ENCODE measurements at places on chromosomes 7 and 10.

GRCh38 chr7:139105484-139105883, 4.0 kb downstream of the ZC3HAV1 start:
- no peak for DNase-seq

DNA sequence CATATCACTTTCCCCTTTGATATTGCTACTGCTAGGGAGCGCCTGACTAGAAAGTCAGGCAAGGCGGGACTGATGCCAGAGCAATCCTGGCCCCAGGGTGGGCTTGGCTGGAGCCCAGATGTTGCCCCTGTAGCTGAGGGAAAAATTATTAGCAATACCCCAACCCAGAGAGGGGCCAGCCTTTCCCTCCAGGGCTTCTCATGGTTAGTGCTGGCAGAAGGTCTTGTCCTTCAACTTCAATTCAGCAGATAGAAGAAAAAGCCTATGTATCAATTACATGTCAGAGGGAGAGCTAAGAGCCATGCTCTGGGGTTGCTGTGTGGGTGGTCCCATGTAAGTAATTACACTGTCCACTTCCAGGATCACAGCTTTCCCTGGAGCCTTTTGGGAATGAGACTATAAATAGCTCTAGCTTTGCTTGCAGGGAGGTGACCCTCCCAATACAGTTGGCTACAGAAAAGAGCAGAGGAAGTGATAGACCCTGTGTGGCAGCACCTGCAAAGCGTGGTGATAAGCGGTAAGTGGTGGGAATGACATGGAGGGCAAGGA, 579.1 kb downstream of the CCSER2 start:
- DNase-seq: no peak

- DNase-seq: no peak
These were observed 110.8 kb upstream of the PTN start for GRCh38 chr7:137454246-137454724.

DNA sequence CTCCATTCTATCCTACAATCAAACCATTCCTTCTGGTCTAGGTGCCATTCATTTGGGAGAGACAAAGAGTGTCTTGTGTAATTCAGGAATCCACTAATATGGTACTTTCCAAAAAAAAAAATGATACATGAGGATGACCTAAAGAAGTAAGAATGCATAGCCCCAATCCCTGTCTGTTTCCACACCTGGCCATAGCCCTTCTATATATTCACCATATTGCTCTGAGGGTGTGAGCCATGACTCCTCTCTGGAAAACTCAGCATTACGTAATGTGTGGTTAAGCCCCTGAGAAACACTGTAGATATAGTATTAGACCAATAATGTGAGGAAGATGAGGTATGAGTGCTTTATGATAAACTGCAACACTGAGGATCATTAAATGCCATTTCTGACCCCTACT, 592.7 kb downstream of the INHBA start:
- DNase-seq: no peak

- no peak for DNase-seq
These were observed 6.6 kb downstream of the SFRP5 start for GRCh38 chr10:97765201-97765600.

- peak; percentile 77 for DNase-seq
These were observed 120.4 kb downstream of the EMX2 start for GRCh38 chr10:117662751-117663540.

- DNase-seq: no peak
These were observed 230.8 kb downstream of the SKAP2 start for GRCh38 chr7:26633557-26633956.

GRCh38 chr10:116836083-116836482, 13.2 kb upstream of the ENO4 start:
- DNase-seq: no peak

- DNase-seq: no peak
These were observed 13.3 kb downstream of the ST7 start for GRCh38 chr7:116966601-116967000.

- DNase-seq: no peak
These were observed 22.2 kb downstream of the PSPH start for GRCh38 chr7:56028942-56029630.

- no peak for DNase-seq
These were observed 242.4 kb downstream of the SFMBT2 start for GRCh38 chr10:7168414-7168813.

DNA sequence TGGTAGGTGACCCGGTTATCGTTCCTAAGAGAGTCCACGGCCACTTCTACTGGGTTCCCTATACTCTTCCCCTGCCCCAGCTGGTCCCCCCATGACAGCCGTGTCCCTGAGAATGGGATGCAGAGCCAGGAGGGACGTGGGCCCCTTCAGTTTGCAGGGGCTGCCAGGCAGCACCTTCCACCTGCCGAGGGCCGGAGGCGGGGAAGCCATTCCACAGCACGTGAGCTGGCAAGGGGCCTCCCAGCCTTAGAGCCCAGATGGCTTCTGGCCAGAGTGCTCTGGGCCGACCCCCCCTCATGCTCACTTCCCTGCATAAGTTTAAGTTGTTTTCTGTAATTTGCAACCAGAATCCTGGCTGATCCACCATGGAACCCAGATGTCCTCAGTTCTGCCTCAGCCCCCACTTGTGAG, 39.0 kb downstream of the DIP2C start:
- no peak for DNase-seq

DNA sequence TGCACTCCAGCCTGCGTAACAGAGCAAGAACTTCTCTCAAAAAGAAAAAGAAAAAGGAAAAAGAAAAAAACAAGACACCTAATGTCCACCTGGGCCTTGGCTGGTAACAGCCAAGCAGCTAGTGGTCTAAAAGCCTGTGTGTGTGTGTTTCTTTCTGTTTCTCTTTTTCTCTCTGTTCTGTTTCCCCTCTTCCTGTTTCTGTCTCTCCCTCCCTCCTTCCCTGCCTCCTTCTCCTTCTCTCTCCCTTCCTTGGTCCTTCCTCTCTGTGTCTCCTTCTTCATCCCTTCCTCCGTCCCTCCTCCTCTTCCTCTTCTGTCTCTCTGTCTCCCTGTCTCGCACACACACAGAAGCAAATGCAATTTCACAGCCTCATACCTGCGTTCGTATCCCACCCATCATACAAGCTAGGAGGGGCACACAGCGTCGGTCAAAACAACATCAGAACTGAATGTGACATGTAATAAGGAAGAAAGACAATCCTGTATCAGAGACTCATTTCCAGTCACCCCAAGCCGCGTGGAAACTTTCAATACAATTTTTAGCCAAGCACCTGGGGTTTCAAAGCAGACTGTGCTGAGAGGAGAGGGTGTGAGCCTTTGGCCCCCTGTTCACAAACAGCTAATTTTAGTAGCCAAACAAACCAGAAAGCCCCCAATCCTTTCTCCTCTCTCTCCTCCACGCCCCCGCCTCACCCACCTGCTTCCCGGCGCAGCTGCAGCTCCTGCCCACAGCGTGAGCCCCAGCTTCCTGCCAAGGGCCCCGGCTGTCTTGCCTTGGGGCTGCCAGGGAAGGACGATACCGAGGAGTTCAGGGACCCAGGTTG, 50.2 kb upstream of the GNA12 start:
- no peak for DNase-seq

DNA sequence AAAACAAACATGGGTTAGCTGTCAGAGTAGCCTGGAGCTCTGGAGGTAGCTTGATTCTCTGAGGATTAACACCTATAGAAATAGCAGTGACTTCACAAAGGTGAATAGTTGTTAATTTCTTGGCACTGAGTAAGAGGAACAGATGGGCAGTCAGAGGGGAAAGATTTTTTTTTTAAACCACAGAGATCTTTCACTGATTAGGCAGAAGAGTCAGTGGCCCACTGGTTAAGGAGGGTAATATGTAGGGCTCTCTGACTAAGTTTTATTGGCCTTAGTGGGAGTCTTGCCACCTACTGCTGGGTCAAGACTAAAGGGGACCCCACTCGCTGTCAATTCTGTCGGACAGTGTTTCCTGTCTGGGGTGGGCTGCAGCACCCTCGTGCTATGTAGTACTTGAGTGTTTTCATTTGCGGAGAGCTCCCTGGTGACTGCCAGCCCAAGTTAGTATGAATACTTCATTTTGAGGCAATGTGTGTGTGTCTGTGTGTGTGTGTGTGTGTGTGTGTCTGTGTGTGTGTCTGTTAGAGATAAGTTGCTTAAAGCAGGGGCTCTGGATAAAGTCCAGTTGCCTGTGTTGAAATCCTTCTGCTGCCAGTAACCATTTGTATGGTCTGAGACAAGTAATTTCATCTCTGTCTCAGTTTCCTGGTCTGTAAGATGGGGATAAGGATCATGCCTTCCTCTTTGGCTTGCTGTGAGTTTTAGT, 145.2 kb downstream of the ARID5B start:
- no peak for DNase-seq

DNA sequence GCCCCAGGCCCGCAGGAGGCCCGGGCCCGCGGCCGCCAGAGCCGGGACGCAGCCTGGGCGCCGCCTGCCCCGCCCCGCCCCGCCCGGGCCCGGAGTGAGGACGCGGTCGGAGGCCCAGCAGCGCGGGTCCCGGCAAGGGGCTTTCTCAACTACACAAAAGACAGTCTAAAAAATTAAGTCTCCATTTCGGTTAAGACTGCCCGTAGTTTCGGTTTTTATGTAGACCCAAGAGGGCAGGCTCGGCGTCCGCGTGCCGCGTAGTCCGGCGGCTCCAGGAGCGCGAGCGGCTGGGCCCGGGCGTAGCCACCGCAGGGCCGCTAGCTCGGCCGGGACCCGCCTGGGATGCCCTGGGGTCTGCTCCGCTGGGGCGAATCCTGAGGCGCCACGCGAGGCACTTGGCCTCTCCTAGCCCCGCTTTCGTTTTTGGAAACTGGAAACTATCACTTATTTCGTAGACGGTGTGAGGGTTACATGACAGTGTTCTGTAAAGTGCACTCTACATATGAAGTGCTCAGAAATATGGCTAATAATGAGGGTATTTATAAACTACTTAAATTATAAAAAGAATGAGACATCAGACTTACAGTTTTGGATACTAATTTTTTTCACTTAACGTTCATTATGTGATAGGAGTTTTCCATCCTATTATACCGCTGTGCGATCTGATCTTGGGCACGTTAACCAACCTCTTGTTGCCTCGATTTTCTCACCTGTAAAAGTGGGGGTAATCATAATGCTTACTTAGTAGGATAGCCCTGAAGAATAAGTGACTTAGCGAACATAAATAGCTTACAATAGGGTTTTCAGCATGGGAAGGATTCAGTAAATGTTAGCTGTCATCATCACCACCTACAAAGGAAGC, 573 bp downstream of the BLVRA start:
- DNase-seq: no peak

DNA sequence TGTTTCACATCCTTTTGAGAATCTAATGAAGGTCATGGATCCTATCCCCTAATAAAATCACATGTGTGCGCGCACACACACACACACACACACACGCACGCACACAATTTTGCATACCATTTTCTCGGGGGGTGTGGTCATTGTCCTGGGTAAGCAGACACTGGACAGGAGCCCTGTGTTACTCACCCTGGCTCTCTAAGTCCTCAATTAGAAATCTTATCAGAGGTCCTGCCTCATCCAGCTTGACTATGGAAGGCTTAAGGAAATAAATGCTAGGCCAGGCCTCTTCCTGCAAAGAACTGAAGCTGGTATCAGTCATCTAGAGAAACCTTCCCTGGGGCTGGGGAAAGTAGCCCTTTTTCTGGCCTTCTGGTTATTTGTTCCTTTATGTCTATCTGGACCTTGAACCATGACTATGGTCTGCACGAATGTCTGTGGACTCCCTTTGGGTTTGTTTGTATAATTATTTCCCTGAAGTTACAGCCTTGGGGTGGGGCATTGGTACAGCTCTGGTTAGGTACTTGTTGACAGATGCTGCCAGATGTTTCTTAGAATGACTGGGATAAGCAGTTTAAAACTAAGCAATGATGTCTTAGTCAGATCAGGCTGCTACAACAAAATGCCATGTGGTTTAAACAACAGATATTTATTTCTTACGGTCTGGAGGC, 208.5 kb downstream of the CCDC3 start:
- no peak for DNase-seq

DNA sequence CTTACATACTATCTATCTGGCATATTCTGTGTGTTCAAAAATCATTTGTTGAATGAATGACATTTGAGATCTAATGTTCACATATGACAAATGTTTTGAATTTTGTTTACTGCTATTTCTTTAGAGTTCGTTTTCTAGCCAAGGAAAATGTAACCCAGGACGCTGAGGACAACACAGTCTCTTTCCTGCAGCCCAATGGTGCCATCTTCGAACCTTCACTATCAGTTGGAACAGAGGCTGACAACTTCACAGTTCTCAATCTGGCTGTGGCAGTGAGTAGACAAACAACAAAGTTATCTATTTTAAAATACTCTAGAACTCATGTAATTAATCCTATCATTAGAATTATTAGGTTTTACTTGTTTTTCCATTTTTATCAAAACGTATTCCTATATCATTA, 22.5 kb downstream of the CD36 start:
- no peak for DNase-seq

Data from lower leg skin (tissue), 4 donors.